ENCODE measurements at places on chromosomes 1 and 21. TPM values are rescaled to one million over a fixed set of nuclear protein-coding genes. Genes with fewer than 3 reads are reported as not detected.

- no peak for DNase-seq
Observed at GRCh38 chr1:112439592-112439991, 43.6 kb downstream of the CTTNBP2NL start.

GRCh38 chr21:26140926-26141325 lies 29.6 kb downstream of the APP start:
- no peak for DNase-seq

CXADR gene
- total RNA-seq, result 15.1 TPM

CYP4A11 gene
- total RNA-seq, result not detected

GRCh38 chr1:46455951-46456350 lies 33.7 kb upstream of the DMBX1 start:
- DNase-seq, result no peak

DNA sequence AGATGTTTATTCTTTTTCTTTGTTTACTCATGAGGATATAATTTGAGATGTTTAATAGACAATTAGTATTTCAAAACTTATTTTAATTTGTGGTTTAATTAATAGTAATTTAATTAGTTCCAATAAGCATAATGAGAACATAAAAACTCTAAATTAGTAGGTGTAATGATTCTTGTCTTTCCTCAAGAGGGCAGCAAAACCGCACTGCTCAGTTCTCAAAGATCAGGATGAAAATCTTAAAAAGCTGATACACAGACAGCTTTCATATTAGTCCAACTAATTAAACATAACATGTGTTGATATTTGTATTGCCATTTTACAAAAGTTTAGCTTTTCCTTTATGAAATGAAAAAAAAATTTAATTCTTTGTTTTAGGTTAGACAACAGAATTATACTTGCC lies 106.7 kb upstream of the C21orf91 start:
- DNase-seq, result no peak

DNA sequence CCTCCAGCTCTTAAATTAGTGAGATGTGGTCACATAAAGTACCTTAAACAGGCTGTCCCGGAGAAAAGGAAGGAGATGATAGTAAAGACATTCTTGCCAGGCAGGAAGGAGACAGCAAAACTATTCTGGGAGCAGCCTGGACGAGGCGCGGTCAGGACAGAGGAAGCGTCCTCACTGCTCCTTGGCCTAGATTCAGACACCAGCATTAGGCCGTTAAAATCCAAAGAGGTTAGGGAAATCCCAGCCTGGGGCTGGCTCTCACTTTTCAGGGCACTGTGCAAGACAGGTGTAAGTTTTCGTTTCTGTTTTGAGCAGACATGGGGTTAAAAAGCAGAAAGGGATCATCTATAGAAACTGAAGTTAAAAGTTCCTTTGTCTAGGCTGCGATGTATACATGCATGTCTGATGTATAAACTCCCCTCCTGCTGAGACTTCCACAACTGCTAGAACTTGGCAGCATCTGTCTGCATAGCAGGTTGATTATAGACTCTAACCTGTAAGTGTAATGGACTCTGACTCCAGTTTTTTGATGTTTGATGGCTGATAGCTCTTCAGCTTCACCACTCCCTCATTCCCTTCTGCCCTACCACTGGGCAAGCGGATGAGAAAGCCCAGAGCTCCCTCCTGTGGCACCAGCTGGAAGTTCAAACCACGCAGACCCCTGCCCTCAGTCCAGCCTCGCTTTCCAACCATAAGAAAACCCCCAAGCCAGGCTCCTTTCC lies 21.5 kb downstream of the STPG1 start:
- no peak for DNase-seq

DNA sequence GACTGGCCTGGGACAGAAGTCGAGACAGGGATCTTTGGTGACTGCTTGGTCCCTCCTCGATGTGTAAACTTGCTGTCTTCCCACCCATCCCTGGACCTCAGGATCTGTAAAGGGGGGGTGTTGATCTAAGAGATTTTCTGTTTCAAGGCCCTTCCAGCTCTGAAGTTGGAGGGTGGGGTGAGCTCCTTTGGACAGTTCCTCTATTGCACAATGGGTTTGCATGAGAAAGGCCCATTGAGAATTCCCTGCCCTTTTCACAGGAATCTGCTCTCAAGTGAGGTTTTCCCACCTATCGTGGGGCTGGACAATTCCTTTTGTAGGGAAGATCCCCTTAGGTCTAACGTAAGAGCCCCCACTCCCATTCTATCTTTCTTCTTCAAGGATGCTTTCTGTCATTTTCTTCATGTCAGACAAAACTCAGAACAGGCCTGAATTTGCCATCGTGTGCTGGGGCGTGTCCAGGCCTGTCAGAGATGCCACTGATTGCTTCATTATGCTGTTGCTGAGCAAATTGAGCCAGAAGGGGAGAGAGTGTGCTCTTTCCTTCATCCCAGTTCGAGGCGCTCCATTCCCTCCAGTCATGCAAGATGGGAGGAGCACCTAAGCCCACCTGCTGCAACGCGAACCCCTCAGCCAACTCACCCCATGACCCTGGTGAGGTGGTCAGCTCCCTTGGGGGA lies 149.9 kb upstream of the IGSF21 start:
- DNase-seq, result no peak

ACADM gene
- 23.7 TPM for total RNA-seq

GRCh38 chr1:15120251-15120945 lies 33.1 kb upstream of the TMEM51 start:
- DNase-seq, result no peak

GRCh38 chr1:229889031-229889517 lies 178.0 kb upstream of the GALNT2 start:
- peak; percentile 87 for DNase-seq

F5 gene
- total RNA-seq, result 6.0 TPM

NKAIN1 gene
- 0.13 TPM for total RNA-seq

DNA sequence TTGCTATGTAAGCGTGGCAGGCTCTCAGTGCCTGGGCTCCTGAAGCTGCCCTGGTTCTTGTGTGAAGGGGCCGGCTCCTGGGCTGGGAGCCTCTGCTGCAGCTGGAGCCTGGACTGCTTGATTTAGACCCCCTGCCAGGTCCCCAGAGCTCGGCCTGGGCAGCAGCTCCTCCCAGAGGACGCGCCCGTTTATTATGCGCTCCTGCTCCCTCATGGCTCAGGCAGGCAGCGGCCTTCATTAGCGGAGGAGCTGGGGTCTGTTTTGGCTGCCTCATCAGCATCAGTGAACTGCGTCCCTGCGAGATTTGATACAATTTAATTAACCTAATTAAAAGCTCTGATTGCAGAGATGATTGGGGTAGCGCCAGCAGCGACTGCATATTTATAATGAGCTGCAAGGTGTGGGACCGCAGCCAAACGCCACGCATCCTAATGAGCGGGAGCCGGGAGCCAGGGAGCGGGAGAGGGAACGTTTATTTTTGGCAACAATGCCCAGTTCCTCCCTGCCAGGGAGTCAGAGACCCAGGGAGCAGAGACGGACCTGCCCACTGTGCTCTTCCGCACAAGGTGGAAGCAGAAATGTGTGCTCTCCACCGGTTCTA lies 16.6 kb downstream of the UTP11 start:
- no peak for DNase-seq

- DNase-seq, result no peak
Observed at GRCh38 chr1:87706203-87706602, 377.5 kb downstream of the LMO4 start.

ST6GALNAC5 gene
- 0.42 TPM for total RNA-seq

DNA sequence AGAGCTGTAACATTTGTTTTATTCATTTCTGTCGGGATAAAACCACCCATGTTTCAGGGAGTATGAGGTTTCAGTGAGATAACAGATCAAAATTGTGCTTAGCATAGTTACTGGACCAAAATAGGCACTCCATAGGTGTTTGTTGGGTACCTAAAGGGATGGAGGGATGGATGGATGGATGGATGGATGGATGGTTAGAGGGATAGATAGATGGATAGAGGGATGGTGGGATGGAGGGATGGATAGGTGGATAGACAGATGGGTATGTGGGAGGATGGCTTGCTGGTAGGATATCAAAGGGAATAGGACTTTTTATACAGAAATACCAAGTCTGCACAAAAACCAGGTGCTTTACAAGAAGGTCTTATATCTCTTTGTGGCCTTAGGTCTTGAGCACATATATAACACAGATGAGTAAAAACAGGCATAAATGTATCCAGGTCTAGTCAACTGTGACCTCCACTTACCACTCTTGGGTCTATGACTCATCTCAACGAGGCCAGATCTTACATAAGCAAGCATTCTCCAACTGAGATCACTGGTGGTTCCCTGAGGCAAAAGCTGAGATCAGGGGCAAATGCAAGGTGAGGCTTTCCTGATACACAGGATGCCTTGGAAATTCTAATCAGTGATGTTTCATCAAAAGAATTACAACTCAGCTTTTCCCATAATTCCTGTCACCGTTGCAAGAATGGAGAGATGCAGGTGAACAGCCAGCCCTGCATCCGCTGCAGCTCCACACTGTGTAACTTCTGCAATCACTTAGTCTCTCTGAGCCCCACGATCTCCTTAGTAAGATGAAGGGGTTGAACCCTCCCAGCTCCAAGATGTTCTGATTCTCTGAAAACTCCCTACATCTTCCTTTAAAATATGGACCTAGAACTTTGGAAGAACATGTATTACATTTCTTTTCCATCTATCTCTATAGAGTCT lies 32.0 kb downstream of the PTAFR start:
- no peak for DNase-seq

- DNase-seq, result no peak
Observed at GRCh38 chr21:33394260-33394659, 9.0 kb upstream of the IFNGR2 start.

GRCh38 chr1:172185211-172185610 lies 235.3 kb upstream of the C1orf105 start:
- DNase-seq, result no peak

- no peak for DNase-seq
Observed at GRCh38 chr21:37200641-37201480, 66.3 kb downstream of the VPS26C start.

DYNLT4 gene
- 0.39 TPM for total RNA-seq

- DNase-seq, result no peak
Observed at GRCh38 chr1:39886757-39887231, 3.5 kb upstream of the TRIT1 start.

DNA sequence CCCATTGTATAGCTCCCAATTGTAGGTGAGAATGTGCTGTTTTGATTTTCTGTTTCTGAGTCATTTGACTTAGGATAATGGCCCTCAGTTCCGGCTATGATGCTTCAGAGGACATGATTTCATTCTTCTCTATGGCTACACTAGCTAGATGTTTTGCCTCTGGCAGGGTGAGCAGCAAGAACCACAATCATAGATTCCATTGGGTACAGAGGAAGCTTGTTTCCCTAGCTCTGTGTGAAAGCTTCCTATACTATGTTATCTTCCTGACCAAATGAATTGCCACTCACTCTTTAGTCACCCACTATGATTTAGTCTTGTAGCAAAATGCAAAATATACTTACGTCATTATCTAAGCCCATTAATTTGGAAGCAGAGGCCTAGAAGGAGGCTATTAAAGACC lies 616.3 kb downstream of the PLA2G4A start:
- no peak for DNase-seq

DNA sequence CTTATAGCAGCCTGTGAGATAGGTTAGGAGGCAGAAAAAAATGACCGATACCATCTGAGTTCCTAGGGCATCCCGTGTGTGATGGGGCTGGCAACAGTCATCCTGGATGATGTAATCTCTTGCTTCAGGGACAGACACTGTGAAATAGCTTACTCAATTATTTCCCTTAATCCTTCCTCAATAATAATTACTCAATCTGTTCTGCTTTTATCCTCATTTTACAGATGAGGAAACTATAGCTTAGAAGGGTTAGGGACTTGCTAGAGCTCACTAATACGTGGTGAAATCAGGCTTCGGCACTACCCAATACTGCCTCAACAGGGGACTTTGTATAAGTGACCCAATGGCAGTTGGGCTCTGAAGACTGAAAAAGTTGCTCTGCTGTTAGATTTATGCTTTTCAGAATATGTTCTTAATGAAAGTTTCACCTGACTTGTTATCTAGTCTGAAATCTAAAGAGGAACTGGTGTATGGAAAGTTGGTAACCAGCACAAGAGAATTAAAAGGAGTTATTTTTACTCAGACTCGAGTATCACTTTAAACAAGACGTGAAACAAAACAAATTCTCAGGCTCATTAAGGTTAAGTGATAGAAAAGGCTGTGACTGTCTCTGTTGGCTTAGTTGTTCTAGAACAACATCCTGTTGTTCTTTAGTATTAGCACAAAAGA lies 14.4 kb downstream of the CD55 start:
- no peak for DNase-seq

PPM1J gene
- 0.97 TPM for total RNA-seq

- no peak for DNase-seq
Observed at GRCh38 chr1:6898974-6899539, 113.8 kb downstream of the CAMTA1 start.

SIM2 gene
- total RNA-seq, result 0.13 TPM

CELA3A gene
- 33,899 TPM for total RNA-seq

- no peak for DNase-seq
Observed at GRCh38 chr1:26349188-26349876, 4.6 kb downstream of the CRYBG2 start.
